ENCODE measurements at places on chromosomes 12 and 14.

GRCh38 chr14:81384900-81385299, 15.2 kb downstream of the STON2 start:
- peak; percentile 48 for DNase-seq

DNA sequence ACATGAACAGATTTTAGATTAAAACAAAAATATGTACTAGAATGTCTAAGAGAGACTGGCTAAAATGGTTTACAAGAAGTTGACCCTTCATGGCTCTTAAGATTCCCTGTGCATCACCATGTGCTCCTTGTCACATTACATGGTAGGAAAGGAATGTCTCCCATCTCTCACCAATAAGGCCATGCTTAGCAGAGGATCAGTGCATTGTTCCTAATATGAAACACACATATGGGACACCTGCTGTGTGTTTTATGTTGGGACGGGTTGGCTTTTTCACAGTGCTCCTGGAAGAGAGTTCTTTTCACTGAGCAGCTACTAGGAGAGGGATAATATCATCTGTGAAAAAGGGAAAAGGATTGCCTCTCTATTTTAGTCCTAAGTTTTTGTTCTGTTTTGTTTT, 9.6 kb downstream of the PFKM start:
- DNase-seq = no peak

- no peak for DNase-seq
Observed at GRCh38 chr12:117459229-117459628, 97.8 kb upstream of the NOS1 start.

DNA sequence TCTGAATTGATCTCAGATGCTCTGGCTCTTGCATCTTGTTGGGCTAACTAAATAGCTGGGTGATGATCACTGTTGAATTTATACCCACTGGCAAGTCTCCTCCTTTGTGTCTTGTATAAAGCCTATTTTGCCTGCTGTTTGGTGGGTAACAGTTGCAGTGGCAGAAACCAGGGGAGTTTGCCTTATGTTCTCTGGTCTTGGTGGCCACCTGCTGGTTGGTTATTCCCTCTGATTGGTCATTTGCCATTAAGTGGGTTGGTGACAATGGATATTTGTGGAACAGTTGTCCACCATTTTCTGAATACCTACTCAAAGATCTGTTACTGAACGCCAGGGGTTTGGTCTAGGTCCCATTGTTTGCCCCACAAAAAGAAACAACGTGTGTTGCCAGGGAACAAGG, 52.1 kb downstream of the AVPR1A start:
- DNase-seq = peak; percentile 18

DNA sequence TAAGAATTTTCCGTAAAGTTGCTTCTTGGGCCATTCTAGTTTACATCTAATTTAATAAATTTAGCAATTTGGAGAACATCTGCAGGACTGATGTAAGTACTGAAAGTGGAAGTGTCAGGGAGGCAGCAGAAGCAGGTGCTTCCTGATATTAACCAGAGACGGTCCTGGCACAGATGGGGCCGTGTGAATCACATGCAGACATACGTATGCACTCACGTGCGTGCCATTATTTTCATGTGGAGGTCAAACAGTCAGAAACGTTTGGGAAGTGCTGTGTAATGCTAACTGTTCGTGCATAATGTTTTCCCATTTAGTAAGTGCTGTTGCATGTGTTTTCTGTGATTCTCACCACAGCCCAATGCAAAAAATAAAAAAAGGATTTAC, 87.8 kb upstream of the DYNC1H1 start:
- DNase-seq = peak; percentile 89

- no peak for DNase-seq
Observed at GRCh38 chr14:77547512-77548180, 49.0 kb upstream of the ISM2 start.

DNA sequence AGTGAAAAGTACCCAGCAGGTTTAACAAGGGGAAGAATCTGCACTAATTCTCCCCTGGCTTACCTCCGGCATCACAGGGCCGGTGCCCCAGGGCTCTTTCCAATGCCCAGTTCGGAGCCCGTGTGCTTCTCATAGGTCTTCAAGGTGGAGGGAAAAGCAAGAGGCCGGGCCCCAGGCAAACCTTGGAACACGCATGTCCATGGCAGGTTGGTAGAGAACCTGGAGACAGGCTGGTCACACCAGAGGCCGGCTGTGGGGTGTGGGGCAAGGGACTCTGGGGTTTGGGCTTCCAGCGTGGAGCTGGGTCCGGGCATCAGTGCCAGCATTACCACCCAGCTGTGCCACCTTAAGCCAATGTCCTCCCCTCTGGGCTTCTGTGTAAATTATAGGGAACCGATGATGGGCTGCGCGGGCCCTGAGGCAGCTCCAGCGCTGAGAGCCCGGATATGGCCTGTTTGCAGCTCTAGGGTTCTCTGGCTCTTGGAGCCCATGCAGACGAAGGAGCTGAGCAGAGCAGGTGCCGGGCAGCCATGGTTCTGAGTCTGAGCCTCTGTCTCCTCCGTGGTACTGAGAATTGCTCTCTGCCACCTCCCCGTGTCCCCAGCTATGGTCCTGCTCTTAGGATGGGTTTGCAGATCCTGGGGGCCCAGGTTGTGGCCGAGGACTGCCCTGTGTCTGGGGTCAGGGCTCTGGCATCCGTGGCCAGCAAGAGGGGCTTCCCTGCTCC, 197.0 kb upstream of the C14orf180 start:
- no peak for DNase-seq

DNA sequence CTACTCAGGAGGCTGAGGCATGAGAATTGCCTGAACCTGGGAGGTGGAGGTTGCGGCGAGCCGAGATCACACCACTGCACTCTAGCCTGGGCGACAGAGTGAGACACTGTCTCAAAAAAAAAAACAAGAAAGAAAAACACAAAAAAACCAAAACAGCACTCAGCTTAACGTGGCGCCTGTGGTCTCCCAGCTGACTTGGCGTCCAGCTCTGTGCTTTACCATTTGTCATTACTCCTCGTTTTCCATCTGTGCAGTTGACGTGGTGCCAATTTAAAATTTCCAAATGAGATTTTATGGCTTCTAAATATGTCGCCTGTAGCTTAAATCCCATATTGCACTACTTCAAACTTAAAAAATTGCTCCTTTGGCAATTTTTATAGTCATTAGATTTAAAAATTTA, 2.0 kb downstream of the MGP start:
- no peak for DNase-seq

DNA sequence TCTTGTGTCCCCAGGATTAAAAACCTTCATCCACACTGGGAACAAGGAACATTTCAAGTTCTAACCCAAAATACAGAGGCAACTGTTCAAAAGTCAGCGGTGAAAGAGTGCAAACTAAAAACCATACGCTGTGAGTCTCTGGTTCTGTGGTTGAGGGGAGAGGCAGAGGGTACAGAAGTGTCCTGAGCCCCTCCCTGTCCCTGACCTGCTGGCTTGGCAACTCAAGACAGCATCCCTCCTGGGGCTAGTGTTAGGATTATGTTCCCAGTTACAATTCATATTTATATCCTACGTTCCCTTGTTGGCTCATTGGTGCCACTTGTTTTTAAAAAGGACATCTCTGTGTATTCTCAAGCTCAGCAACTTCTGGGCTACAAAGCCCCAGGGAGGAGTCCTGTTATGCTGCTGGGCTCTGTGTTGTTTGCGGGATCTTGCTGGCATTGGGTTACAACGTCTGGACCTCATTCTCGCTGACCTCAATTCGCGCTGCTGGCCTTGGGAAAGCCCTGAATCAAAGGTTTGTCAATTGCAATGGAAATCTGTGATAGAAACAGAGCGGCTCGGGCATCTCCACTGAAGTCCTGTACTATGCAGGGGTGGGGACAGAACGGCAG, 420.8 kb downstream of the FUT8 start:
- no peak for DNase-seq

GRCh38 chr14:32413967-32414640, 85.0 kb downstream of the AKAP6 start:
- no peak for DNase-seq

DNA sequence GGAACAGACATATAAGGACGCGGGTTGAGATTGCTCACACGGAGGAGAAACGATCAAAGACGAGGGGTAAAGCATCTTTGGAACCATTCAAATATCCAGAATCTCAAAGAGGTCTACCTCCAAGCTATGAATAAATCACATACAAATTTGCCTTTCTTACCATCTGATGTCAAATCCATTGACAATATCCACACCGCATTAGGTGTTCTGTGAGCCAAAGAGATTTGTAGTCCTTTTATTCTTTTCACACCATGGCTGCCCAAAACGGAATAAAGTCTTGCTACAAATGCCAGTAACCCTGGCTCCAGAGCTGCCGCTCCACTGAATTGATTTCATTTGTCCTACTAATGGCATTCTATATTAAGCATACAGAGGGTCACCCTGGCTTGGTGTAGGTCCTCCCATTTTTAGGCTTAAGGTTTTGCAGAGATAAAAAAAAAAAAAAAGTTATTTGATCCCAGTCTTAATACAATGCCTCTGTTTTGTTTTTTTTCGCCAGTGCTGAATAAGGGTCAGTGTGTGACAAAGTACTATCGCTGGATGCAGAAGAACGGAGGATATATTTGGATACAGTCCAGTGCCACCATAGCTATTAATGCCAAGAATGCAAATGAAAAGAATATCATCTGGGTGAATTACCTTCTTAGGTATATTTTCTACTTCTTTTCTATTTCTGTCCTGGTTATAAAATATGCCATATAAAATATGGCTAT, 157.3 kb downstream of the EGLN3 start:
- DNase-seq = no peak

GRCh38 chr12:46711756-46712155, 114.0 kb downstream of the SLC38A4 start:
- DNase-seq = no peak

DNA sequence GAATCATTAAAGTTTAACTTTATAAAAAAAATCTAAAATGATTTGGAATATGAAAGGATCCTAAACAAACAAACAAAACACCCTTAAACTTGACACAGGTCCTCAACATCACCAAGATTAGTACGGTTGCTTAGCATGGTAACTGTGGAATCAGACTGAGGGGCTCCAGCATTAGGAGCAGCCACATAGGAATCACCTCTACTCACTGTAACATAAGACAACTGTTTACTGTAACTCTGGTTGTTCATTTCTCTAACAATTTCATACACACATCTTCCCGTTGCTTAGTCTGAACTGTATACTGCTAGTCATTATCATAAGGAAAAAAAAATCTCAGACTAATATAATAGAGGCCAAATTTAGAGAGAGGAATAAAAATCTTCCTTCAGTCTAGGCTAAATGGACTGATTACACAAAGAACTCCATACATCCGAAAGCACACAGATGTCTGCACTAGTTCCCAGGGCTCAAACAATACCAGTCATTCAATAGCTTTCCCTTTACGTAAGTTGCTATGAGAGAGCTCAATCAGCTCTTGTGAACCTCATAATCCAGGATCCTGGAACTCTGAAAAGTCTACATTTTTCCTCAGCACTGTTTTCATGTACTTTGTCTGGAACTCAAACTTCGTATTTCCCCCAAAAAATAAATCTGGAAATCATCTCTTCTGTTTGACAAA, 26.0 kb downstream of the LRP6 start:
- no peak for DNase-seq

GRCh38 chr12:14959463-14959862, 1.9 kb downstream of the ARHGDIB start:
- DNase-seq = no peak

- no peak for DNase-seq
Observed at GRCh38 chr12:68381476-68382219, 49.5 kb upstream of the MDM1 start.

DNA sequence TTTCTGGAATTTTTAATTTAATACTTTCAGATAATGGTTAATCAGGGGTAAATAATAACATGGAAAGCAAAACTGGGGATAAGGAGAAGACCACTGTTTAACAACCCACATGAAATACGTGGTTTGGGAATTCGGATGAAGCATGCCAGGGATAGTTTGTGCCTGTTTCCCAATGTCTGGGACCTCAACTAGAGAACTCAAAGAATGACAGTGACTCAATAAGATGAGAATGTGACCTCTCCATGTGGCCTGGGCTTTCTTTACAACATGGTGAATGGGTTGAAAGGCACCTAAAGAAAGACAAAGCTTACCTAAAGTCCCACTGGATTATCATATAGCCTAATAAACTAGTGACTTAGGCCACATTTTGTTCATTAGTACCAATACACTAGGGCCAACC, 460.3 kb upstream of the LRFN5 start:
- DNase-seq = no peak

DNA sequence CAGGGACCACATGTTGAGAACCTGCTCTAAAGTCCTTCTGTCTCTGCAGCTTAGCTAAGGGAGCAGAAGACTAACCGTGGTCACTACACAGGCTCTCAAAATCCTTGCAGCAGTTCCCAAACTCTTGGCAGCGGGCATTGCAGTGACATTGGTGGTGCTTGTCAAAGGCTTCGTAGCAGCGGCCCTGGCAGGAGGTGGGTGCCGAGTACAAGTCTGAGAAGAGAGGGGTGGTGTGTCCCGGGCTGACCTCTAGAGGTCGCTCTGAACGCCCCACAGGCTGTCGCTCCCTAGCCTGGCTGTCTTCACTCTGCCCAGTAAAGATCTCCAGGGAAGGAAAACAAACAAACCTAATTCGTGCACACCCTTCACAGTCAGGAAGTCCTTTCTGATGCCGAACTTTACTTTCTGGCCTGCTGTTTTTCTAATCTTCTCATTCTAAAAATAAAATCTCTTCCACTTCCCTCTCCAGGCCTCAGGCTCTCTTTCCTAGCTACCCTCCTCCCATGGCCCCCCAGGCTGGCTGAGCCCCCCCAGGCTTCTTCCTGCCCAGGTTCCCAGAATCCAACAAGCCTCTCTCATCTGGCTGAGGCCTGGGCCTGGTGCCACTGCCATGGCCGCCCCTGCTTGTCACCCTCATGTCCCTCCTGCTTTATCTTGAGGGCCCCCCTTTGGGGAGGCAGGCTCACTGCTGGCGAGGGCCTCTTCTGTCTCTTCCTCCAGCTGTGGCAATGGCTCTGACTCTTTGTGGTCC, 7.7 kb downstream of the ENDOU start:
- DNase-seq = peak; percentile 65

DNA sequence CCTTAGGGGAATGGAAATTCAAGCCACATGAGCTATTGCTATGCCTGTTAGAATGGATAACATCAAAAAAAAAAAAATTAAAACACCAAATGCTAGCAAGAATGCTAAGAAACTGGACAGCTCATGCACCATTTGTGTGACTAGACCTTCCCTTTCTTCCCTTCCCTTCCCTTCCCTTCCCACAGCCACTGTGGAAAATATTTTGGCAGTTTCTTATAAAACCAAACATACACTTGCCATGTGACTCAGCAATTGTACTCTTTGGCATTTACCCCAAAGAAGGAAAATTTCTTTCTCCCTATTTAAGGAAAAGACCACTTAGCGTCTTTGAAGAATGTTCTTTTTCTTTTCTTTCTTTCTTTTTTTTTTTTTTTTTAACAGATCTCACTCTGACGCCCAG, 49.1 kb upstream of the FKBP4 start:
- no peak for DNase-seq

- DNase-seq = no peak
Observed at GRCh38 chr12:80756875-80757274, 40.2 kb downstream of the MYF5 start.

- DNase-seq = peak; percentile 92
Observed at GRCh38 chr12:11718768-11719253, 69.3 kb downstream of the ETV6 start.

GRCh38 chr14:56193347-56193746, 75.1 kb downstream of the PELI2 start:
- no peak for DNase-seq

All from SK-N-DZ (cell line).